ENCODE measurements at places on chromosomes 16 and 17.

GRCh38 chr17:52233176-52233575, 74.7 kb upstream of the CA10 start:
- no peak for DNase-seq

GRCh38 chr16:58037365-58038057, 12.0 kb downstream of the MMP15 start:
- no peak for DNase-seq

GRCh38 chr17:69605571-69605970, 191.1 kb downstream of the MAP2K6 start:
- DNase-seq = no peak

GRCh38 chr16:74874123-74874522, 99.5 kb upstream of the FA2H start:
- DNase-seq = no peak

GRCh38 chr17:80930335-80931279, 61.0 kb upstream of the CHMP6 start:
- DNase-seq = no peak

- DNase-seq = no peak
Observed at GRCh38 chr16:4208341-4208751, 33.5 kb downstream of the SRL start.

DNA sequence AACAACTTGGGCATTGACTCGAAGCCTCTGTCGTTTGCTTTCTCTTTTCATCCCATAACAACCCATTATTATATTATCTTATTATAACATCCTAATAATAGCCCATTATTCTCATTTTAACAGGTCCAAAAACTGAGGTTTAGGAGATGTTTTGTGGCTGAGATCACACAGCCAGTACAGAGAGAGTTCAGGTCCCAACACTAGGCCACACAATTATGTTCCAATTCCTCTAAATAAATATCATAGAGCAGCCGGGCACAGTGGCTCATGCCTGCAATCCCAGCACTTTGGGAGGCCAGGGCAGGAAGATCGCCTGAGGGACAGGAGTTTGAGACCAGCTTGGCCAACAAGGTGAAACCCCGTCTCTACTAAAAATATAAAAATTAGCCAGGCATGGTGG, 40.3 kb upstream of the KIFC3 start:
- DNase-seq = no peak

GRCh38 chr17:44847586-44847985, at the start of gene HIGD1B:
TSS of gene HIGD1B (plus strand) at chr17:44847883. CDS start at chr17:44848153, 270 bp downstream.
- DNase-seq = no peak

DNA sequence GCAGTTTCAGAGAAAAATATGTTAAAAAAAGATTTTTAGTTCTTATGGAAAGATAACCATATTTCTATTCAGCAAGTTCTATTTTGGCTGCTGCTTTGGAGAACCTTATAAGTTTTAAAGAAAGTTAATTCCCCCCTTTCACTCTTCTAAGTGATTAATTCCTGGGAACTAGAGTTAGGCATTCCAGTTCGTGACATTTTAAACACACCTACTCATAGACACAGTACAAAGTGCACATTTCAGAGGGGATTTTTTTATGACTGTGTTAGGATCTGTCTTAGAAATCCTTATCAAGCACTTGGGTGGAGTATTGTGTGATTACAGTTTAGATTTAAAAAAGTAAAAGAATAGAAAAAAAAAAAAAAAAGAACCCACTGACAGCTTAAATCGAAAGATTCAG, 3.5 kb upstream of the CDH11 start:
- no peak for DNase-seq

DNA sequence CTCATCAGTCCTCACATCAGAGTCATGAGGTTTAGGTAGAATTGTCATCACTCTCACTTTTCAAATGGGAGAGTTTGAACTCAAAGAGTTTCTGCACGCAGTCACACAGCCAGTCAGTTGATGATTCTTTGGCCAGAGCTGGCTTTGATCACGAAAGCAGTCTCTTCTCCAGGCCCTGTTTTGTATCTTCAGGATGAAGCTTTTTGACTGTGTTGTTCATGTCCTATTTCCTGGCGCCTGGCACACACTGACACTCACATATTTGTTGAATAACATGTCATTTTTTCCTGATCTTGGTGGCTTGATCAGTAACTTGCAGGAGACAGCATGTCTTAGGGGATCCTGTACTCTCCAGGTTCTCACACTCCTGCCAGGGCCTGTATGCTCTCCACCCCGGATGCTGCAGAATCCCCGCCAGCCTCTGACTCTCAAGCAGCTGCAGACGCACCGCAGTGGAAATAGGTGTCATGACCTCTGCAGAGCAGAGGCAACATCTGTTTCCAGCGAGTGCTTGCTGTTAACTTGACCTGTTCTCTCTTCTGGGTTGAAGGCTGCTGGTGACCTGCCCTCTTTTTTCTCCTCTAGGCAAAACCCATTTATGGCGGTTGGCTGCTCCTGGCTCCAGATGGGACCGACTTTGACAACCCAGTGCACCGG, 33.0 kb downstream of the MPRIP start:
- no peak for DNase-seq

- DNase-seq = no peak
Observed at GRCh38 chr16:81293909-81294802, 20.6 kb upstream of the GAN start.

DNA sequence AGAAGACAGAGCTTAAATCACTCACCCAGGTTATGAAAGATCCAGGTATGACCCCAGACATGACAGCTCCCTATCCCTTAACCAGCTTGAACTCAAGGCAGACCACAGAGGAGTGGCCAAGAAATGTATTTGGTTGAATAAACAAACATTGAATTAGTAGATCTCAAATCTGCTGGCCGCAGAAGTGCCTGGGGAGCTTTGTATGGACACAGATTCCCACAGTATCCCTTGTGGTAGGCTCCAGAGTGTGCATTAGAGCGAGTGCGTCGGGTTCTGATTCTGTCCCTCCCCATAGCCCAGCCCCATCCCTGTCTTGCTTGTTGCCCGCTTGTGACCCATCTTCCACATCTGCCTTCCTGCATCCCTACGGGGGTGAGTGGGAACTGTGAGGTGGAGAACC, 118.8 kb upstream of the FOXF1 start:
- DNase-seq = no peak

GRCh38 chr16:67254801-67255552, 6.2 kb downstream of the SLC9A5 start:
- no peak for DNase-seq

DNA sequence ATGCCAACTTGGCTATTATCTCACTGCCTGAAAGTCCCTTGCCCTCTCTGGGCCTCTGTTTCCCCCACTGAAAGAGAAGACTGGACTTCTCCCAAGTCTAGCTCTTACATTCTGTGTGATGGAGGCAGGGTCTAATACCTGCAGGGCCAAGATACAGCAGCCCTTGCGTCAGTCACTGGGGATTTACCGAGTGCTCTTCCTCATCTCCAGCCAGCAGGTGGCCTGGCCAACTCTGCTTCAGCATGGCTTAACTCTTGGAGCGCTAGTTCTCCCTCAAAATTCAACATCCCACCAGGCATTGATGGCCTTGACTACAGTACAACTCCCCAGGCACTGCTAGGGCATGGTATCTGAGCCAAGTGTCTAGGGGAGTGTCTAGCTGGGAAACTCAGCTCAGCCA, 19.9 kb upstream of the MTMR4 start:
- DNase-seq = no peak

DNA sequence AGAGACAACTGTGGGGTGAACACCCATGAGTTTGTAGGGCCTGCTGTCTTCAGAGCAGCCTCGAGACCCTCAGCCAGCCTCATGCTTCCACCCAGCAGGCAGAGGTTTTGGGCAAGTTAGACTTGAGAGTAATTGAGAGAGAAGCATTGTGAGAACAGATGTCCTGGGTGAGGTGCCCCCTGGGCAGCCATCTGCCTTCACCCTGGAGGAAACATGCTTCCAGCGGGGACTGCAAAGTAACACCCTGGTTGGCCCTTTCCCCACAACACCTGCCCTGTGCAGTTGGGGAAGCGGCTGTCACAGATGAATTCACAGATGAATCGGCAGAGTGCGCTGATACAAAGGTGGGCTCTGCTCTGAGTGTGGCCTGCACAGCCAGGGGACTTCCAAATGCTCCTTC, 23.4 kb downstream of the ATPAF2 start:
- no peak for DNase-seq

GRCh38 chr17:61317779-61318178, 81.9 kb upstream of the TBX2 start:
- no peak for DNase-seq

GRCh38 chr16:1366712-1367299, 15.1 kb downstream of the GNPTG start:
- DNase-seq = no peak

DNA sequence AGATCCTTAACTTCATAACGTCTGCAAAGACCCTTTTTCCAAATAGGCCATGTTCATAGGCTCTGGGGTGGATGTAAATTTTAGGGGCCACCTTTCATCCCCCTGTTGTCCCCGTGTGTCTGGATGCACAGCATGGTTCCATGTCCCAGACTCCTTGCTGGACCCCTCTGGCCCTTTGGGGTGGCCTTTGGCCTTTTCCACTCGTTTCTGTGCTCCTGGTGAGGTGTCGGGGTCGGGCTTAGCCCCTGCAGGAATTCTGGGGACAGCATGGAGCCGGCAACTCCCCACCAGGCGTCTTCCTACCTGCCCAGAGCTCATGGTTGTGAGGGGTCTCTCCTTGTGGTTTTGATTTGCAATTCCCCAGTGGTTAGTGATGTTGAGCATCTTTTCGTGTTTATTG, 183.5 kb downstream of the SEC14L1 start:
- no peak for DNase-seq

- DNase-seq = no peak
Observed at GRCh38 chr16:30740364-30741251, 7.6 kb upstream of the PHKG2 start.

- no peak for DNase-seq
Observed at GRCh38 chr16:5027086-5027485, 6.6 kb downstream of the NAGPA start.

DNA sequence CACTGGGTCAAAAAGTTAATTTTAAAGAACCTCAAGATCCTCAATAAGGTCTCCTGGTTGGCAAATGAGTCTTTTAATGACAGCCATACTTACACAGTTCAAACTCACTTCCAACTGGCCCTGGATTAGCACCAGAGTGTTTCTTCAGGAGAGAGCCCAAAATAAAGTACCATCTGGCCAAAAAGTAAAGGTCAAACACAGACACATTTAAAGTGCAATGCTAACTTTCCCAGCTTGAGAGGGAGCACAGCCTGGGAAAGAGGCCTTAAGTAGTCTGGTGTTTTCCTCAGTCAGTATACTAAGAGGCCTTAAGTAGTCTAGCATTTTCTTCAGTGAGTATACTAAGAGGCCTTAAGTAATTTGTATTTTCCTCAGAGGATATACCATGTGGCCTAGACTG, 46.6 kb upstream of the ERN1 start:
- no peak for DNase-seq

GRCh38 chr17:74736513-74737298, at the start of gene RAB37:
TSS of gene RAB37 (plus strand) at chr17:74737256. CDS start at chr17:74737273, 17 bp downstream.
- no peak for DNase-seq

GRCh38 chr16:4604401-4604800, 10.3 kb downstream of the UBALD1 start:
- no peak for DNase-seq

GRCh38 chr16:84044118-84044488, 1.5 kb upstream of the SLC38A8 start:
- no peak for DNase-seq

GRCh38 chr17:35433075-35433894, 985 bp upstream of the SLFN12 start:
- DNase-seq = peak; percentile 61

- DNase-seq = no peak
Observed at GRCh38 chr17:32794533-32795246, 82.2 kb downstream of the MYO1D start.

DNA sequence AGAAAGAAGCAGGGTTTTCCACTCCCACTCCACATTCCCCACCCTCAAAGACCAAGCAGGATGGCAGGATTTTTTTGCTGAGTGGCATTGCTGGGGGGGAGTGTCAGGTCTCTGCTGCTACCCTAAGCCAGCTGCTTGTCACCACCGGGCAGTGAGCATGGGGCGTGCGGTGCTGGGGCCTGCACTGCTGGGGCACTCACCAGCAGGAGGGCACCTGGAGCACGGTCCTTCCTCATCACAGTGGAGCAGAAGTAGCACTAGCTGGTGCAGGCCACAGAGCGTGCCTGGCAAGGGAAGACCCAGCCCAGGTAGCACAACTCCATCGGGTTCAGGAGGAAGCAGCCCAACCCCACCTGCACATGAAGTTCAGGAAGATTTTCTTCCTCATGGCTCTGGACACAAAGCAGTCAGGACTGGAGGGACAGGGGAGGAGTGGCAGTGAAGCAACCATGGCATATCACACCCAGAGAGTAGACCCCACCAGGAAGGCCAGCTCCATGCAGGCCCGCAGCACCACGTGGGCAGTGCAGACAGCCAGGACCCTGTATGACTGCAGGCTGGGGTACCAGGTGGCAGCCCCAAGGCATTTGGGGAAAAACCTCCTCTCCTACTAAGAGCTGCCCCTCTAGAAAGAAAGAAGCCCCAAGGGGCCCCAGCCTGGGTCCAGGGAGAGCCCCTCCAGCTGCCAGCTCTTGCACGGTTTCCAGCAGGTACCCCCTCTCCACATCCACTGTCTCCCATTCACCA, 16.7 kb upstream of the MYO18A start:
- no peak for DNase-seq

GRCh38 chr17:17846645-17847044, 9.9 kb upstream of the SREBF1 start:
- no peak for DNase-seq

DNA sequence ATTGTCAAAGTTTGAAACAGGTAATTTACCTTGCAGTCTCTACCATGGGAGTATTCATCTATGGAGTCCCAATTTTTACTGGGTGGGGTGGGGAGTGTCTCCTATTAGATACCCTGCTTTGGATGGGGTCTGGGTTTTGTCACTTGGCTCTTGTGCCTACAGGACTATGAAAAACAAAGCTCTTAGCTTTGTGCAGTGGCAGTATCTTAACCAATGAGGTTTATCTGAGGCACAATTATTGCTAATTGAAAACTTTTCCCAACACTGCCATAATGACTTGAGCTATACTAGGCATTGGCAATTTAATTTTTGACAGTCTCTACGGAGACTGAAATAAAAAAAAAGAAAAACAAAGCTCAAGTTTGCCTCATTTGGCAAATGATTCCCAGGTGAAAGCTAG, 3.8 kb upstream of the ZFP90 start:
- no peak for DNase-seq

DNA sequence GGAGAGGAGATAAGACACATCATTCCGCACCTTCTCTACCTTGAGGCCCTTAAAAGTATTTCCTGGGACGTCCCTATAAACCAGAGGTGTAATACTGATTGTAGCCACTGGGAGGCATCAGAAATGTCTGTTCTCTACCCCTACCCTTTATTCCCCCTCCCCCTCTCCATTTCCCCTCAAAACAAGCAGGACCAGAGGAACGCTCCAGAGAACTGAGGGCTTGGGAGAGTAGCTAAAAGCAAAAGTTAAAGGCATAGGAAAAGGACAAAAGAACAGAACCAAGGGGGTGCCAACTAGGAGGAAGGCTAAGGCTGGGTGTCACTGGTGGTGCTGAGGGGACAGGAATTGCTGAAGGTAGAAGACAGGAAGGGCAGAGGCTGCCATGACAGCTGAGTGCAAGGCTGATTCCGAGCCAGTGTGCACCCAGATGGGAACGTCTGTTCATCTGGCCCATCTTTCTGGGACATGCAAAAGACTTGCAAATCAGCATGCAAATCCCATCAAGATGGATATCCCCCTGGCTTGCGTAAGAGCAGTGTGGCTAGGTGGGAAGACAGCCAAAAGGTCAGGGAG, 6.7 kb downstream of the CAMTA2 start:
- no peak for DNase-seq

GRCh38 chr16:3625911-3626732, 14.7 kb upstream of the SLX4 start:
- DNase-seq = no peak

Data from GOT3 (cell line).